ENCODE measurements at places on chromosomes 13 and 19.
A peak's percentile ranks its signal among the peaks of the same experiment; 100 is the strongest.

- no peak for DNase-seq
Measured at GRCh38 chr19:383040-383439, 25.9 kb downstream of the C2CD4C start.

- no peak for DNase-seq
Measured at GRCh38 chr13:36718686-36719085, 44.9 kb downstream of the SERTM1 start.

GRCh38 chr19:596263-596655 lies 6.6 kb downstream of the HCN2 start:
- DNase-seq = no peak

DNA sequence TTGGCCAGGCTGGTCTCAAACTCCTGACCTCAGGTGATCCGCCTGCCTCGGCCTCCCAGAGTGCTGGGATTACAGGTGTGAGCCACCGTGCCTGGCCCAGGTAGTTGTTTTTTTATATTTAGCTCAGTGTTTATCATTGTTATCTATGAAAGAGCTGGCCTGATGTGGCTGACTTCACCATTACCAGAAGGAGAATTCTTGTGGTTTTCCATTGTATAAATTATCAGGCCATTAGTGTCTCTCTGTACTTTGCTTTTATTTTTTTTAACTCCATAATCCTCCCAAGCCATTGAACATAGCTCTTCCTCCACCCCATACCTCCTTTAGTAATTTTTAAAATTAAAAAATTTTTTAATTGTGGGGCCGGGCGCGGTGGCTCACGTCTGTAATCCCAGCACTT lies 24.2 kb downstream of the CERS4 start:
- no peak for DNase-seq

DNA sequence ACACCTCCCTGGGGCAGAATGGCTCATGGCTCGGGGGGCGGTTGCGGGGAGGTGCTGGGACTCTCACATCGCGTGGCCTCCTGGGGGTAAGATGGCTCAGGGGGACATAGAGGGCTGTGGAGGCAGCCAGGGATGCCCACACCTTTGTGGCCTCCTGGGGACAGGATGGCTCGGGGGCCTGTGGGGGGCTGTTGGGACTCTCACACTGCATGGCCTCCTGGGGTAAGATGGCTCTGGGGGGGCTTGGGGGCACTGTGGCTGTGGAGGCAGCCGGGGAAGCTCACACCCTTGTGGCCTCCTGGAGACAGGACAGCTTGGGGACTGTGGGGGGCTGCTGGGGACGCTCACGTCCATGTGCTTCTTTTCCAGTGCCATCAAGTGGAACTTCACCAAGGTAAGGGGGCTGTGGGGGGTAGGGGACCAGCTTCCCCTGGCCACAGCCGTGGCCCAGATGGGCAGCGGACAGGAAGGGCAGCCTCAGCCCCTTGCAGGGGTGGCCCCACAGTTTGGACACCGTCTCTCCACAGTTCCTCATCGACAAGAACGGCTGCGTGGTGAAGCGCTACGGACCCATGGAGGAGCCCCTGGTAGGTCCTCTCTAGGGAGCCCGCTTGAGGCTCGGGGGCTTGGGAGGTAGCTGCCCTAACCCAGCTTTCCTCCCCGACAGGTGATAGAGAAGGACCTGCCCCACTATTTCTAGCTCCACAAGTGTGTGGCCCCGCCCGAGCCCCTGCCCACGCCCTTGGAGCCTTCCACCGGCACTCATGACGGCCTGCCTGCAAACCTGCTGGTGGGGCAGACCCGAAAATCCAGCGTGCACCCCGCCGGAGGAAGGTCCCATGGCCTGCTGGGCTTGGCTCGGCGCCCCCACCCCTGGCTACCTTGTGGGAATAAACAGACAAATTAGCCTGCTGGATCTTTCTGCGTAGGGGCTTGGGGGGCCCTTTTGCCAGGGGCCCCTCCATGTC lies 2.4 kb downstream of the GPX4 start:
- DNase-seq = no peak

DNA sequence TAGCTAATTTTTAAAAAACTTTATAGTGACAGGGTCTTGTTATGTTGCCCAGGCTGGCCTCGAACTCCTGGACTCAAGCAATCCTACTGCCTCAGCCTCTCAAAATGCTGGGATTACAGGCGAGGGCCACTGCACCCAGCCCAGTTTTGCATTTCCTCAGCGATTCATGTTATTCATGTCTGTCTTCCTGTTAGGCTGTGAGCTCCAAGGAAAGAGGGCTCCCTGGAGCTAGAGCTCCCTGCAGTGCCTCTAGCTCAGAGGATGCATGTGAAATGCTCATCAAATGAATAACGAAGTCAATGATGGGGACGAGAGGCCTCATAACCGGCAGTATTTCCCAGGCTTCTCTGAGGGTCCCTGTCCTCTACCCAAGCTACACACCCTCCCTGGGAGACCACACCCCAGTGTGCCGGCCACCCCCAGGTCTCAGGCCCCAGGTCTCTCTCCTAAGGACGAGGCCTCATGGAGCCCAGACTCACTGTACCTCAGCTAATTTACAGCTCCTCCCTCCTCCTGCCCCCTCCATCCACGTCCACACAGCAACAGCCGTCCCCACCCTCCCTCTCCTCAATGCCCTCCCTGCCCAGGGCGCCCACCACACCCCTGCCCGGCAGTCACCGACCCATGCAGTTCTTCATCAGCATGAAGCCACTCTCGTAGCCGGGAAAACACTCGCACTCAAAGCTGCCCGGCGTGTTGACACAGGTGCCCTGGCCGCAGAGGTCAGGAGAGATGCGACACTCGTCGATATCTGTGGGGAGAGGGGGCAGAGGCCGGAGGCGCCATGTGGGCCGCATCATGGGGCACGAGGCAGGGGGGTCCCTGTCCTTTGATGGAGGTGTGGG lies 28.5 kb downstream of the FBN3 start:
- DNase-seq = no peak

- no peak for DNase-seq
Measured at GRCh38 chr19:18674616-18675015, 8.9 kb upstream of the CRTC1 start.

DNA sequence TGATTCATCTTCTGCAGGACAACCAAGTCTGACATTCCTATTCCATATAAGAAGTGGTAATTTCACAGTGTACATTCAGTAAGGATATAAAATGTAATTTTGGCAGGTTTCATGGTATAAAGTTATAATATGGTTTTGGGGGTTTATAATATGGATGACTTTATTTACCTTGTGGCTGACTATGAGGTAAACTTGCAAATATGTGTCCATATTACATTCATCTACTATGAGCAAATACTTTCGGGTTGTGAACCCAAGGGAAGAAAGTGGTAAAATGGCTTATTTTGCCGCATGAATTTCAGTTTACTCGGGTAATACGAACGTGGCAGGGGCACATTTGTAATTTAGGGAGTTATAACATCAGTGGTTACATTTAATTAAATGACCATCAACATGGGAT lies 86.7 kb upstream of the TNFSF11 start:
- no peak for DNase-seq

GRCh38 chr13:31234729-31235128 lies 35.0 kb downstream of the B3GLCT start:
- DNase-seq = no peak

DNA sequence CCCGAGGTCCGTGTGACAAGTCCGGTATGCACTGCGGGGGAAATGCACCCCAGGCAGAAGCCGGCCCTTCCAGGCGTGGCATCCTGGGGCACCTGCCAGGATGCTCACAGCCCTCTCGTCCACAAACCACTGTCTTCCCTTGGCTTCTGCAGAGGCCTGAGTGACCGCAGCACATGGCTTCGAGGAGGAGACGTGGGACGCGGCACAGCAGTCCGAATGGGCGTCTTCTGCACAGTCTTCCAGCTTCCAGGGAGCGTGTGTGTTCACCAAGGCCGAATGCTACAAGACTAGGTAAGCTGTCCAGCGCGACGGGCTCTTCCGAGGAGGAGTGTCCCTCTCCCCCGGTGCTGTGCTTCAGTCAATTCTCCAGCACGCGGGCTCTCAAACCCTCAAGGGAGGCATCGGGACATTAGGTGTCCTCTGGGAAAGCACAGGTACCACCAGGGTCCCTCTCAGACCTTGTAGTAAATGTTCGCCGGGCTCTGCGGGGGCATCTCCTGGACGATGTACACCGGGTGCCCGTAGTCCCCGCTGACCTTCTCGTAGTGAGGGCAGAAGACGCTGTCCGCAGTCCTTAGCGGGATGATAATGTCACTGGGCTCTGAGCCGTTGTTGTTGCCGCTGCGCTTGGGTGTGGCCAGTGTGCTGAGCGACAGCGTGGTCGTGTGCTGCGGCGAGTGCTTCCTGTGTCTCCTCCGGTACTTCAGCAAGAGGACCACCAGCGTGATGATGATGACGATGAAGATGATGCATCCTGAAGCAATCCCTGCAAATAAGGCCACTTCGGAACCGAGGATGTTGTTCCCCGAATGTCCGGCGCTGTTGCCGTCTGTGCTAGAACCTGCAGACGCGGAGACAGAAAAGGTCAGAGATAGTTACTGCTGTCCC lies 42.6 kb downstream of the EFNB2 start:
- no peak for DNase-seq

DNA sequence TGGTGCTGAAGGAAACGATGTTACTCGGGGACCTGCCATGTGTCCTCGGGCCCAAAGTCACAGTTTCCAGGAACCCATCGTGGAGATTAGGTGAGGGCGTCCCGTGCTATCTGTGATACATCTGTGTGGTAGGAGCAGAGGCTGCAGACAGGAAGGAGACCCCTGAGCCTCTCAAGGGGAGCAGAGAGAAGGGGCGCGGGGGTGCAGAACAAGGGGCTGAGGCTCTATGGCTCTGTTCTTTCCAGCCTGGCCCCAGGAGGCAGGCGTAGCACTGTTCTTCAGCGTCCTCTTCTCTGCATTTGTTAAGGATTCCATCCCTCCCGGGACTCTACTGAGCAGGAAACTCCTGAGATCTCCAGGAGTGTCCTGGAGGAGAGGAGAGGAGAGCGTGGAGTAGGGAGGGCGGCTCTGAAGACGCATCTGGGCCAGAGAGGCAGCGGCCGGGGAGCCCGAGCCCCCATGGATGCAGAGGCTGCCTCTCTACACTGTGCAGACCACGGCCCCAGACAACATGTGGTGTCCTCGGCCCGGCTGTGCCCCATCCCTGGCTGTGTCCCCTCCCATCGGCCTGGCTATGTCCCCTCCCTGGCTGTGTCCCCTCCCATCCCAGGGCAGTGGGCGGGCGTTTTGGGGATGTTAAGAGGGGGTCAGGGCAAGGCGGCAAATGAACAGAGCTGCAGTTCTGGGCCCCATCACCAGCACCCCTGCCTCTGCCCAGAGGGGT lies 118.0 kb downstream of the ATP11A start:
- no peak for DNase-seq

GRCh38 chr13:46387064-46387851 lies at the start of gene RUBCNL:
Gene RUBCNL, minus strand, starts transcription at chr13:46387252. Its CDS starts 14,777 bp downstream, at chr13:46372475.
- no peak for DNase-seq

- DNase-seq = peak; percentile 89
Measured at GRCh38 chr19:7871437-7872305, 2.5 kb downstream of the PRR36 start.

DNA sequence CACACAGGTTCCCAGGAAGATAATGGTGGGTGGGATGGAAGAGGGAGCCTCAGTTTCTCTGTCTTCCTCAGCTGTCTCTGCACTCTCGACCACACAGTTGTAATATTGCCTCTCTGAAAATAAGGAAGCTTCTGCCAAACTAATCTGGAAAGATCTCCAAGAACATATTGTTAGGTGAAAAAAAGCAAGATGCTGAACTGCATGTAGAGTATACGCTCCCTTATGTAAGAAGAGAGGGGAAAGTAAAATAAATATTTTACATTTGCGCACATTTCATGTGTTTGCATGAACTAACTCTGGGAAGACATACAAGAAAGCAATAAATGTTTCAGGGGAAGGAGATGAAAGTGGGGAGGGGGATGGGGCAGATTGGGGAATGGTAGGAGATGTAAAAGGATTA lies 41.9 kb upstream of the CACNA1A start:
- no peak for DNase-seq

GRCh38 chr13:67841071-67841470 lies 610.9 kb upstream of the PCDH9 start:
- DNase-seq = no peak

DNA sequence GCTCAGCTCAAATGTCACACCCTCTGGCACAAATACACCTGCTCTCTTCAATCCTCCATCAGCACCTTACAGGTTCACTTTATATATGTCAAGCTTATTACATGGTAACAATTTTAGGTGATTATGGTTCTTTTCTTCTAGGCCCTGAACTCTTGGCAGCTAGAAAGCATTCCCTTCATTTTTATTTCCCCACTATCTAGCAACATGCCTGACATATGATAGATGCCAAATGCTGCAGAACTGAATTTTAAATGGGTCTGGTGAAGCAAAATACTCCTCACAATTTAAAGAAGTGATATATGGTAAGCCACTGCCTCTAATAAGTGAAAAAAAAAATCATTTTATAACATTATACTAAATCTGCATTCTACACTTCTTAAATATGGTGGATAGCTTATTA lies 95.2 kb downstream of the USP12 start:
- no peak for DNase-seq

- DNase-seq = no peak
Measured at GRCh38 chr13:99590519-99591011, 89.3 kb downstream of the TM9SF2 start.

GRCh38 chr13:66532146-66532545 lies 698.0 kb downstream of the PCDH9 start:
- DNase-seq = no peak

DNA sequence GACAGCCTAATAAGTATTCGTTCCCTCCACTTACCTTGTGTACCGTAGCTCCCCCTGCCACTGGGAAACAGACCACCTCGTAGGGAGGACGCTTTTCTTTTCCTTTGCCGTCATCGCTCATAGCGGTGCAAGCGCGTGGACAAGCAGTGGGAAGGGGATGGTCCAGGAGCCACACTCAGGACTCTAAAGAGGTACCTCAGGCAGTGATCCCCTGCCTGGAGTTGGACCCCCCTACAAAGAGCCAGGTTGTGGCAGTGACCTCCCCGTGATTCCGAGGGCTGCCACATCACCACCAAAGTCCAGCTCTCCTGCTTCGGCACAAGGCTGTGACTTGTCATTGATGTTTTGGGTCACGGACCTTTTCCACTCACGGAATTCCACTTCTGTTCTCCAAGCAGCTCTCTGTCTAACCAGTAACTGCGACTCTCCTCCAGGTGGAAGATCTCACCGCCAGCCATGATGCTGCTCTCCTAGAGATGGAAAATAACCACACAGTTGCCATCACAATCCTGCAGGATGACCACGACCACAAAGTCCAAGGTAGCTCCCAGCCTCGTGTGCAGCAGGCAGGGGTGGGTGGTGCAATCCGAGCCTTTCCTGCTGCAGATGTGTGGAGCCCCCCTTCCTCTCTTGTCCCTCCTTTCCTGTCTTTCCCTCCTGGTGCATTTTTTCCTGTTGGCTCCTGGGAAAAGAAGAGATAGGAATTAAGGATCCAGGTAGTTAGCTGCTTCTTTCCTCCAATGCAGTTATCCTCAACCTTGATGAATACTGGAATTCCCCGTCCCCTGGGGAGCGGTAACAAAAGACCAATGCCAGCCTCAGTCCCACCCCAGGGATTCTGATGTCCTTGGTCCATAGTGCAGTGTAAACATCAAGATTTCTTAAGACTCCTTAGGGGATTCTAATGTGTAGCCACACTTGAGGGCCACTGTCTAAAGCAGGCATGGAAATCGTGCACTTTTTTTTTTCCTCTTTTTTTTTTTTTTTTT lies 107.7 kb downstream of the SLC7A1 start:
- no peak for DNase-seq

GRCh38 chr19:10478476-10478875 lies 24.7 kb downstream of the KEAP1 start:
- DNase-seq = no peak
